ENCODE measurements at places on chromosomes 3 and 15.

GRCh38 chr3:186986816-186987215 is 56.5 kb downstream of the ST6GAL1 start:
- no peak for DNase-seq

- DNase-seq, result no peak
Observed at GRCh38 chr3:122755491-122755890, 38.1 kb downstream of the HSPBAP1 start.

DNA sequence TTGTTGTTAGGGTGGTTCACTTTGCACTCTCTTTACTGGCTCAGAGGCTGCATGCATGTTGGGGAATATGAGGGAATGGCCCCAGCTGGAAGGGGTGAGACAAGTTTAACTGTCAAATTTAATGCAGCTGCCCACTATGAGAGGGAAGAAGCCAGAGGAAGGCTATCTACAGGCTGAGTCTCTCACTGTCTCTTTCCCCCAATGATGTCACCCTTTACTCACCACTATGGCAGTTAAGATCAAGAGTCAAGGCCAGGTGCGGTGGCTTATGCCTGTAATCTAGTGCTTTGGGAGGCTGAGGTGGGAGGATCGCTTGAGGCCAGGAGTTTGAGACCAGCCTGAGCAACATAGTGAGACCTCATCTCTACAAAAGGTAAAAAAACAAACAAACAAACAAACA is 12.2 kb upstream of the RBMS3 start:
- DNase-seq, result no peak

- no peak for DNase-seq
Observed at GRCh38 chr3:169556349-169556870, 107.1 kb downstream of the MECOM start.

DNA sequence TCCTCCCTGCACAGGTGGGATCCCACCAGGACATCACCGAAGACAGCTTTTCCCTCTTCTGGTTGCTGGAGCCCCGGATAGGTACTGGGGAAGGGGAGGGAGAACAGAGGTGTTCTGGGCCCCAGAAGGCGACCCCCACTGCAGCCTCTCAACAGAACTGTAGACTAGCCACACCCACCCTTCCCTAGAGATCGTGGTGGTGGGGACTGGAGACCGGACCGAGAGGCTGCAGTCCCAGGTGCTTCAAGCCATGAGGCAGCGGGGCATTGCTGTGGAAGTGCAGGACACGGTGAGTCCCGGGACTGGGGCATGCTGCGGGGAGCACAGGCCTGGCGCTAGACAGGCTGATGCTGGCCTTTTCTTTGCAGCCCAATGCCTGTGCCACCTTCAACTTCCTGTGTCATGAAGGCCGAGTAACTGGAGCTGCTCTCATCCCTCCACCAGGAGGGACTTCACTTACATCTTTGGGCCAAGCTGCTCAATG is 809 bp downstream of the NDUFAF3 start:
- DNase-seq, result no peak

GRCh38 chr15:94387849-94388441 is 156.6 kb downstream of the MCTP2 start:
- no peak for DNase-seq

DNA sequence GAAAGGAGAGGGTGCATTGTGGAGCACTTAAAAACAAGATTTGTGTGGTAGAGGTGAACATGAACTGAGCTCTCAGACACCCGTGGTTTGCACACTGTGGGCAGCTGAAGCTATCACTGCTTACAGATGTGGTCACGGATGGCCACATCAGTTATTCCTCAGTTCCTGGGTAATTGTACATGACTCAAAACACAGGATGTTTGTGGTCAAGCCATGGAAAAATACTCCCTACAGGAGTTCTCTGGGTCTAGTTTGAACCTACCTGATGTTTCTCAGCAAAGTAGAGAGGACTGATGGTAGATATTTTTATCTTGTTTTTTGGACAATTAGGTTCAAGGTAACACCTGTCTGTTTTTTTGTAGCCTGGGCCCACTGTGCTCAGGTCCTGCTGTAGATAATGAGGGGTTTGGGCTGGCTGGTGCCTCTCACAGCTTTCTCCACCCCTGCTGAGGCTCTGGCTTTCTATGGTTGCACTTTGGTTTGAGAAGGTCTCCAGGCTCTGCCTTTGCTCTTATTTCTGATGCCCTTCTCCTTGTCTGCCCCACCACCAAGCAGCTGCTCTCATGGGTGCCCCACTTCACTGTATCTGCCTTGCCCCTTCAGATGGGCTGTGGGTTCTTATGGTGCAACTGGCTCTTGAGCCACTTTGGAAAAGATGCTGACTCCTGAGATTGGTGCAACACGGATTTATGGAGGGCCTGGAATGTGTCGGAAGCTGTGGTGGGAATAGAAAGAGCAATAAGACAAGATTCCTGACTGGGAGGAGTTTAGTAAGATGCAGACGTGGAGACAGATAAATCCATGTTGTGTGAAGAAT is 40.1 kb downstream of the CDCP1 start:
- DNase-seq, result no peak

GRCh38 chr15:64776402-64776786 is 1.0 kb upstream of the RBPMS2 start:
- DNase-seq, result no peak

GRCh38 chr3:191387441-191388077 is 57.2 kb upstream of the UTS2B start:
- no peak for DNase-seq

DNA sequence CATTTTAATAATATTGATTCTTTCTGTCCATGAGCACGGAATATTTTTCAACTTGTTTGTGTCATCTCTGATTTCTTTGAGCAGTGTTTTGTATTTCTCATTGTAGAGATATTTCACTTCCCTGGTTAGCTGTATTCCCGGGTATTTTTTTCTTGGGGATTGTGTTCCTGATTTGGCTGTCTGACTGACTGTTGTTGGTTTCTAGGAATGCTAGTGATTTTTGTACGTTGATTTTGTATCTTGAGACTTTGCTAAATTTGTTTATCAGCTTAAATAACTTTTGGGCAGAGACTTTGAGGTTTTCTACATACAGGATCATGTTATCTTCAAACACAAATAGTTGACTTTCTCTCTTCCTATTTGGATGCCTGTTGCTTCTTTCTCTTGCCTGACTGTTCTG is 418.8 kb upstream of the ALCAM start:
- DNase-seq, result no peak

DNA sequence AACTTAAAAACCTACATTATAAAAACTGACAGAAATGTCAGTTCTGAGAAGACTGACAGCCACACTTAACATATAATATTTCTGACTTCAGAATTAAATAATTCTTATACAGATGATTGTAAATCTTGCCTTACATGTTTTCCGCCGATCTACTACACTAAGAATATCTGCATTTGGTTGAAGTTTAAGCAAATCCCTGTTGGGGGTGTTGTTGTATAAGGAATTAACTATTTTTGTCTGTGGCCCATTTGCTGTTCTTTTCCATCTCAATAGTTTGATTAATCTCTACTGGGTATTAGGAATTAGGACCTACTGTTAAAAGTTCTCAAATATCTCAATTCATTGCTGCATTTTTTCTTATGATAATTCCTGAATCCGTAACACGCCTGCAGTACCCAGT is 838.3 kb upstream of the ROBO1 start:
- DNase-seq, result no peak

DNA sequence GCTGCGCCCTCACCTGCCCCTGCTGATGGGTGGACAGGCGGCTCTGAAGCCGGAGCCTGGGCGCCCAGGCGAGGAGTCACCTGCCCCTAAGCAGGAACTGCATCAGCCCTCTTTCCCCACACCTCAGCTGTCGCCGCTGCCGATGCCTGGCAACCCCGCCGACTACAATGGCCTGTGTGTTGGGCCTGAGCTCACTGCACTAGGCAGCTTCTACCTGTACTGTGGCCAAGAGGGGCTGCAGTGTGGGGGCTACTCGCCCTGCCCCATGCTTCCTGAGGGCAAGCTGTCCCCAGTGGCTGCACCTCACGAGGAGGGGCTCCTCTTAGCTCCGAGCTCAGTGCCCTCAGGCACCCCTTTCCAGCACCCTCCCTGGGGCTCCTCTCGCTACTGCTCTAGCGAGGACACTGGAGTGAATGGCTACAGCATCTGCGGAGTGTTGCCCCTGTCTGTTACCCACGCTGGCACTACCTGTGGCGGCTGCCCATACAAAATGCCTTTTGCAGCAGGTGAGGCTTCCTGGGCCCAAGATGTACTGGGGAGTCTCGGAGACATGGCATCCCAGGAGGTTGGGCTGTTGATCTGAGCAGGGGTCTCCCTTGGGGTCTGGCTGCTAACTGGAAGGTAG is 11.3 kb upstream of the CHST14 start:
- no peak for DNase-seq

- DNase-seq, result no peak
Observed at GRCh38 chr3:179045719-179046402, 25.7 kb downstream of the ZMAT3 start.

DNA sequence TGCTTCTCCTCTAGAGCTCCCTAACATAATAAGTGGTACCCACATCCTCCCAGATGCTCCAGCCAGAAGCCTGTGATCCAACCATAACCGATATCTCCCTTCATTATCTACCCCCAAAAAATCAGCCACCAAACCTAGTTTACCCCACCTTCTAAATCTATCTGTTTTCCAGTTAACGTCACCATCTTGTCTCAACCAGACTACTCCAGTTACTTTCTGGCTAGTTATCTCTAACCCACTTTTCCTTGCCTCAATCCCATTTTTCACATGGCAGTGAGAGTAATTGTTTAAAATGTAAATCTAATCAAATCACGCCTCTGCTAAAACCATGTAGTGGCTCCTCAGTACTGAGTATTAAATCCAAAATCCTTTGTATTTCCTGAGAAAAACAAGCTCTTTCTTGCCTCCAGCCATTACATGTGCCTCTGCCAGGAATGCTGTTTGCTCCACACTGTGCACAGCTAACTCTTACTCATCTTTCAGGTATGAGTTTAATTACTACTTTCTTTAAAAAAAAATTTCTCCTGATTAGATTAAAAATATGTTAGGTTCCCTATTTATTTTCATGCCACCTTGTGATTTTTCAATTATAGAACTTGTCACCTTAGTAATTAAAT is 15.4 kb downstream of the CCDC54 start:
- DNase-seq, result no peak

GRCh38 chr3:136142592-136142991 is 53.5 kb downstream of the MSL2 start:
- DNase-seq, result no peak

GRCh38 chr3:185767002-185767688 is 57.7 kb downstream of the IGF2BP2 start:
- no peak for DNase-seq

GRCh38 chr15:50162969-50163718 is 18.9 kb upstream of the SLC27A2 start:
- no peak for DNase-seq

DNA sequence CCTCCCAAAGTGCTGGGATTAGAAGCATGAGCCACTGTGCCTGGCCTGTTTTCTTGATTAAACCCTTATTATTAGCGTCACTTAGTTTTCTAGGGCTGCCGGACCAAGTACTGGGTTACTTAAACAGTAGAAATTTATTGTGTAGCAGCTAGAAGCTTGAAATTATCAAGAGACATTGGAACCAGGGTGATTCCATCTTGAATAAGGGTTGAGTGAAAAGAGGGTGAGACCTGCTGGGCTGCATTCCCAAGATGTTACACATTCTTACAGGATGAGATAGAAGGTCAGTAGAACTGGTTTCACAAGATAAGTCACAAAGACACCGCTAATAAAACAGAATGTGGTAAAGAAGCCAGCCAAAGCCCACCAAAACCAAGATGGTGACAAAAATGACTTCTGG is 18.6 kb upstream of the FSTL1 start:
- no peak for DNase-seq

- DNase-seq, result no peak
Observed at GRCh38 chr15:39837454-39837853, 54.8 kb upstream of the FSIP1 start.

DNA sequence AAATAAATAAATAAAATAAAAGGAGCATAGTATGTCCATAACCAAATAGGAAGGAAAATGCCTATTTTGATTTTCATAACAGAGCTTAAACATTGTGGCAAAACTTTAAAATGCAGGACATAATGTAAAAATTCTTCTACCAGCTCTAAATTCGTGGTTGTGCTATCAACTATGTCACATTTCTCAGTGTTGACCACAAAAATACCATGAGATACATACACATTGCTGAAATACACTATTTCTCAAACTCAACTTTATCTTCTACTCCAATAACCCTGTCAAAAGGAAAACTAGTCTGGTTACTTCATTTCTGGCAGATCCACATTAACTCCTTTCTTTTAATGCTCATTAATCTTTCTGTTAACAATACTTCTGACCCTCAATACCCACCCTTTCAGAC is 523.2 kb downstream of the FHIT start:
- DNase-seq, result no peak

- no peak for DNase-seq
Observed at GRCh38 chr3:155070932-155071387, 9.2 kb upstream of the MME start.

DNA sequence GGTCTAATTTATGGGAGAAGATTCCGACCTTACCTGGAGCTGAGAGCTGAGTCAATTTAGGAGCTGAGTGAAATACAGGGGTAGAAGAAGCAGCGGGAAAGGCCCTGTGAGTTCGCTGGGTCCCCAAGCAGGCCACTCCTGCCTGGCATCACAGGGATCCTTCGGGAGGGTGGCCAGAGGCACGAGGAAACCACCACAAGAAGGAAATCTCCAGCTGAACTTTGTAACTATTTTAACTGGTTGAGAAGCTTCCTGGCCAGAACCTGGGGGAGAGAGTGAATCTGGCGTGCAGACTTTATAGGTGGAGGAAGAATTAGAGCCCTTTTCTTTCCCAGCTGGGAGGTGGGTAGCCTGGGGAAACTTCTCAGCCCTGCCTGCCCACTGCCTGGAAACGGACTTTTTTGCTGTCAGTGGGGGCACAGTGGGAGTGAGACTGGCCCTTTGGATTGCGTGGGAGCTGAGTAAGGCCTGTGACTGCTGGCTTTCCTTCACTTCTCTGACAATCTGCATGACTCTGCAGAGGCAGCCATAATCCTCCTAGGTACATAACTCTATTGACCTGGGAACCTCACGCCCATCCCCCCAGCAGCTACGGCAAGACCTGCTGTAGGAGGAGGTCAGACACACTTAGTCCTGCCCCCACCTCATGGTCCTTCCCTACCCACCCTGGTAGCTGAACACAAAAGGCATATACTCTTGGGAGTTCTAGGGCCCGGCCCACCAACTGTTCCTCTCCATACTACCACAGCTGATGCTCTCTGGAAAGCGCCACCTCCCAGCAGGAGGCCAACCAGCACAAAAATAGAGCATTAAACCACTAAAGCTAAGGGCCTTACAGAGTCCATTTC is 340.7 kb downstream of the CNTN3 start:
- DNase-seq, result no peak

- DNase-seq, result no peak
Observed at GRCh38 chr3:111080413-111080812, 8.8 kb downstream of the NECTIN3 start.

DNA sequence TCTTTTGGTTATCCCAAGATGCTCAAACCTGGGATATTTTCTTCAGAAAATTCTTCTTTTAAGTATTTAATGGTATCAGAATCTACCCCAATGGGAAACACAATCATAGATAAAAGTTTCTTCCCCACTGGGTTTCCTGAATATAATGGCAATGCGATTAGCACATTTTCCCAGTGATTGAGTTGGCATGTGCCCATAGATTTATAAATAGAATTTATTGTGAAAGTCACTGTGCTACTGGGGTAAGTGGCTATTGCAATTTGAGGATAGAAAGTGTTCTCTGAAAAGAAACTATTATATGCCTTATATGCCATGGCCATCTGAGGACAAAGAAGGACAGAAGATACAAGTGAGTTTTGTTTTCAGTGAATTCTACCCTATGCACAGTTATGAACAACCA is 99.0 kb upstream of the RBMS3 start:
- DNase-seq, result no peak
